ENCODE measurements at places on chromosomes 4 and X.

DNA sequence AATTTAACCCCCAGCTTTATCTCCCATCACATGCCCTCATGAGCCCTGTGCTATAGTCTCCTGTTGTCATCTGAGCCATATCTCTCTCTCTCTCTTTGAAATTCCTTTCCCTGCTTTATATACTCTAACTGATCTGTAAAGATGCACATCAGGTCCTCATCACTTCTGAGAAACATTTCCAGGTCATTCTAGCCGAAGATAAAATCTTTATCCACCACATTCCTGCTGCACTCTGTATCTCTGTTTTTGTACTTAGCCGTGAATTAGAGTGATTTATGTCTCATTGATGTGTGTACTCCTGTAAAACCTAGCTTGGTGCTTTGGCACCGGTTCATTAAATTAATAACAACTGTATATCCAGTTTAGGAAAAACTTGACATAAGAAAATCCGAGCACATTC is 113.2 kb downstream of the AFF2 start:
- no peak for DNase-seq

DNA sequence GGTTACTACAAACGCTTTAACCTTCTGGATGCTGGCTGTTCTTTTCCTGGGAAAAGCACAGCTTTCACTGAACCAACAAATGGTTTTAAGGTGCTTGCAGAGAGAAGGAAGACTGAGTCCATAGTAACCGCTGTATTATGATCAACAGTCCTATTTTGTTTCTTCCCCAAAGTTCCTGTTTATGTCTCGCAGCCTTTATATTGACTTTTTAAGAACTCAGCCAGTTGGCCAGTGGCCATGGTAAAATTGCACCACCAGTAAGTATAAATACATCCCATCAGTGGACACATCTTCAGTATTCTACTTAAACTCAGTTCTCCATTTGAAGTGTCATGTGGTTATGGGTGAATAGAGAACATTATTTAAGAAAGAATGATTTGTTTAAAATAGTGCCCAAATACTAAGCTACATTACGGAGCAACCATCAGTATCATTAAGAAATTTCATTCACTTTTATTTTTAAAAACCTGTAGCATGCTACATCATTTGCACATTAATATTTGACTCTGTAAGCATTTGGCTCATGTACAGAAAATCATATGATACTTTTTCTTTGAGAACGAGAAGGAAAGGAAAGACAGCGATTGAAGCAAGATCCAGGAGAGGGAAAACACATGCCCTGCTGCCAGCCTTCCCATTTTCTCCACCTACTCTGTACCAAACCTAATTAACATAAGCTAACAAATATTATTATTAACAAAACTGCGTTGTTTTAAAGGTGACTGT is 287.0 kb downstream of the ARHGAP24 start:
- DNase-seq, result no peak

DNA sequence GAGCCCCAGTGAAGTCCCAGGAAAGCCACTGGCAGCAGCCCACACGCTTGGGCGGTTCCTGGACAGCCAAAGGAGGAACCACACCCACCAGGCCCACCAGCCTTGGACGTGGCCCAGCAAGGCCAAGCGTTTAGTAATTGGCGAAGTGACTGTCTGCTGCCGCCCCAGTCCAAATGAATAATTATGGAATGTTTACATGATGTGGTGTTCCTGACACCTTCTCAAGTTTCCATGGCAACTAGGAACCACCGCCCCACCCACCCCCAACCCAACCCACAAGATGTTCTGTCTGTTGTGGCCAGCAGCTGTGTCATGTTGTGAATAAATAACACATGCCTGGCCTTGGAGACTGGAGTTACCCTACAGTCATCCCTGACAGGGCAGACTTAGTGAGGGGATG is 22.3 kb downstream of the APLN start:
- DNase-seq, result no peak

GRCh38 chrX:142005532-142005931 is 101.8 kb downstream of the MAGEC1 start:
- DNase-seq, result no peak

DNA sequence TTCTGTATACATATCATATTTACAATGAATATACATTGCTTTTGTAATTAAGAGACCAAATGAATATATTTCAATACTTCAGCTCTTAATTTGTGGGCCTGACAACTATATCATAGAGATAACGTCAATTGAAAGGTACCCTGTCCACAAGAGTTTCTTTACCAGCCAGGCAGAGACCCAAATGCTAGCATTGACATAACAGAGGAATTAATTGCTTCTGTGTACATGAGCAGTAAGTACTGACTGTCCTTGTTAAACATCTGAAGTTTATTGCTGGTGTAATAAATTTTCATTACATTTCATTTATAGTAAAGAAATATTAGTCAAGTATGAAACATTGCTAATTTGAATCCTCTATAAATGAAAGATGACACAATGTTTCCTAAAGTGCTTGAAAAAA is 910.8 kb downstream of the CCSER1 start:
- DNase-seq, result no peak

GRCh38 chrX:100720301-100720700 is 11.6 kb downstream of the SYTL4 start:
- no peak for DNase-seq

DNA sequence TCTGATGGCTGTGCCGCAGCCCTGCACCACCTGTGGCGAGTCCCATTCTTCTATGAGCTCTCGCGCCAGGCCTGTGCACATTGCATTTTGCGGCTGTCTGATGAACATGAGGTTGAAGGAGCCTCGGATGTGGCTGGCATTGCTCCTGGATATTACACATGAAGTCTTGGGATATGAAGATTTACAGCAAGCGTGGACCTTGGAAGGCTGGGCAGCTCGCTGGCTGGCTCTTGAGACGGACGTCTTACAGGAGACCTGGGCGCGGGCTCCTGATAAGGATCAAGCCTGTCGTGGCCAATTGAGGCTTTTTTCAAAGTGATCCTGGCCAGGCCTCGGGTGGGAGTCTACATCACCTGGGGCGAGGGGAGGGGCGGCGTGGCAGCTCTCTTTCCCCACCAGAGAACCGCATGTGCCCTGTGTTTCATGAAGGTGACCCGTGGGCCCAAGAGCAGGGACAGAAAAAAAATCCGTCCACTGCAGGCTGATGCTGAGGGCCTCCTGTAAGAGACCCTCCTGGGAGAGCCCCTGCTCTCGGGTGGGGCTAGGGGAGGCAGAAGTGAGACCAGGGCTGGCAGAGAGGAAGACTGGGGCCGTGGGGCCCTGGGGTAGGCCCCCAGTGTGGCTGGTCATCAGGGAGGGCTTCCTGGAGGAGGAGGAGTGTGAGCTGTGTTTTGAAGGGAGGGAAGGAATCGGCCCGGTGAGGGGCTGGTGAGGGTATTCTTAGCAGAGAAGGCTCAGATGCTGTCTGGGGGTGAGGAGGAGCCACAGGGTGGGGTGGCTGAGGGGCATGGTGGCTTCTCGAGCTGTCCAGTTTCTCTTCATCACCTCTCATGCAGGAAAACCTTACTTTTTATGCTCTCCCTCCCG is 23.6 kb downstream of the CPZ start:
- DNase-seq, result no peak

DNA sequence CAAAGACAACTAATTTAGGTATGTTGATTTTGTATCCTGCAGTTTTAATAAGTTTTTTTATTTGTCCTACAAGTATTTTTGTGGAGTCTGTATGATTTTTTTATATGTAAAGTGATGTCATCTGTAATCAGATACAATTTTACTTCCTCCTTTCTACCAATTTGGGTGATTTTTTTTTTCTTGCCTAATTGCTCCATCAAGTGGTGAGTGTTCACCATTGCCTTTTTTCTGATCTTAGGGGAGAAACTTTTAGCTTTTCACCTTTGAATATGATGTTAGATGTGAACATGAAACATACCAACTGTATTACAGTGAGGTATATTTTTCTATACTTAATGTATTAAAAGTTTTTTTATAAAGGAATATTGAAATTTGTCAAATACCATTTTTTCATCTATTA is 362.3 kb downstream of the PABPC4L start:
- DNase-seq, result no peak

- no peak for DNase-seq
Observed at GRCh38 chrX:39652336-39652735, 445.4 kb downstream of the BCOR start.

All from stimulated activated CD4-positive, alpha-beta T cell treated with anti-CD3 and anti-CD28 coated beads, TNF-alpha, amount 100 ng/mL, for 1 hour (primary cell).